ENCODE measurements at places on chromosomes 1 and 21.

- DNase-seq = no peak
These were observed 2.7 kb upstream of the KIF21B start for GRCh38 chr1:201026234-201026633.

GRCh38 chr1:86573763-86574484 is 27.0 kb downstream of the CLCA4 start:
- no peak for DNase-seq

GRCh38 chr1:158799689-158800088 is 18.7 kb upstream of the OR6N2 start:
- no peak for DNase-seq

DNA sequence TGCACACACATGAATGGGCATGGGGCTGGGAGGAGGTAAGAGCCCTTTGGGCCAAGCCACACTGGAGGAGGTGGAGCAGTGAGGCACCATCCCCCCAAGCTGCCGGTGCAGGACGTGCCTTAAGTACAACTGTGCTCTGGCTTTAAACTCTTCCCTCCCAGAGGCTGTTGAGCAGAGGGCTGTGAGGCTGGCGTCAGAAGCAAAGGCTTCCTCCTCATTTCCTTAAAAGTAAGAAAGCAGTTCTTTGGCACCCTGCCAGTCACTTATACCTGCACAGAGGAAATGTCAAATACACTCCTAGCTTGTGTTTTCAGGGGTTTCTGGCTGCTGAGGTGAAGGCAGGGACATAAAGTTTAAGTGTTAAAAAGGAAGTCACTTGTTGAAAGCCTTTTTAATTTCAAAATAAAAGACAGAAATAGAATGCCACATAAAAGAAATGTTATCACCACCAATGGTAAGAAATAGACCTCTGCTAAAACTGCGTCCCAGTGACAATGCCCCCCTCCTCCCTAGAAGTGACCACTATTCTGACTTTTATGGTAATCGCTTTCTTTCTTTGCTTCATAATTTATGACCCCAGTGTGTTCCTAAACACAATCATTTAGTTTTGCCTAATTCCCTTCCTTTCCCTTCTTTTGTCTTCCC is 33.0 kb downstream of the LAMC2 start:
- no peak for DNase-seq

DNA sequence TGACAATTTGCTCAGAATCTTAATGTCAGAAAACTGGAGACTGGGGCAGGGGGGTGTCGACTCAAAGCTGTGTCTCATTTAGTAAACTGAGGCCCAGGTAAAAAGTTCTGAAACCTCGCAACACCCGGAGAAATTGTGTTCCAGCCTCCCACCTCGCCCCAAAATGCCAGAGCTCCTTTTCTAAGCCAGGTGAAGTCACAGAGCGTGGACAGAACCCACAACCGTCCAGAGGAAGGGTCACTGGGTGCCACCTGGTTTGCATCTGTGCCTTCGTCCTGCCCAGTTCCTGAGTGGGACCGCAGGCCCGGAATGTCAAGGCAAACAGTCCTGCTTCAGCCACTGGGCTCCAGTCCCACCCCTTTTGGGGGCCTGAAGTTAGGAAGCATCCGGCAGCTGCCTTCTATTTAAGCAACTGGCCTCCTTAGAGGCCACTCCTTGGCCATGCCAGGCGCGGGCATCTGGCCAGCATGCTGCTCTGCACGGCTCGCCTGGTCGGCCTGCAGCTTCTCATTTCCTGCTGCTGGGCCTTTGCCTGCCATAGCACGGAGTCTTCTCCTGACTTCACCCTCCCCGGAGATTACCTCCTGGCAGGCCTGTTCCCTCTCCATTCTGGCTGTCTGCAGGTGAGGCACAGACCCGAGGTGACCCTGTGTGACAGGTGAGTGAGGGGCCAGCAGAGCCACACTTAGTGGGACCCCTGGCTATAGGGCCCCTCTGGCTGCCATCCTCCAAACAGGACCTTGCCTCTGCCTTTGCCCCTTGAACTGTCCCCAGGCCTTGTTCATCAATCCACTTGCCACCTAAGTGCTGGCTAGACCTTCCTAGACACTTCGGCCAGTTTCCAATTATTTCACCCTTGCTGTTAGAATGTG is at the start of gene TAS1R1:
Gene TAS1R1, plus strand, starts transcription at position 401 of the 872 bp plus-strand sequence. Its CDS starts 67 bp downstream, at position 468.
- no peak for DNase-seq

GRCh38 chr1:200267937-200268336 is 141.9 kb downstream of the ZNF281 start:
- no peak for DNase-seq

GRCh38 chr1:23556635-23557470 is 2.4 kb downstream of the ID3 start:
- no peak for DNase-seq

GRCh38 chr1:170743083-170743482 is 79.2 kb downstream of the PRRX1 start:
- DNase-seq = no peak

DNA sequence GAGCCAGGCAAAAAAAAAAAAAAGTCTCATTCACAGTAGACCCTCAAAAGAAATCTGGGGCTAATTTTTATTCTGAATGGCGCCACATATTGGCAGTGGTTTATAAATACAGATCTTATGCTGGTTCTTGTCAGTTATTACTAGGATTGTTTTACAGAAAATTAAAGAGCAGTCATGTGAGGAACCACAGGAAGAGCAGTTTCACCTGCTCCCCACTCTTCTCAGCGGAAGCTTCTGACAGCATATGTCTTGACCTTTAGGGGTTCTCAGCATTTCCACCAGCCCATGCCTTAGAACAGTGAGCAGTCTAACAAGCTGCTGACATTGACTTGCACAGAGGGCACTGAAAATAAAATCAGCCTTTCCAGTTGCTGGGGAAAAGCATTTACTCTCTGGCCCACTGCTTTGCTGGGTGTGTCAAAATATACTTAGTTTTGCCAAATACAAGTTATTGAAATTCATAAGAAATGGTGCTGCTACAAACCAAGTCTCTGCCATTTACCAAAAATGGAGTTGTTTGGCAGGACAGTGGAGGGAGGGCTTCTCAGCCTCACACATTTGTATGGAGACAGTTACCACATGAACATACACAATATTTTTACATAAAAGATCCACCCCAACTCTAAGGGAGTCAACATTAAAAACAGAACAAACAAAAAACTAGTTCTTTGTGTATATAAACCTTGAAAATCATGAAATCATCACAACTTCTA is 144.2 kb downstream of the SYT2 start:
- DNase-seq = no peak

All from T-helper 17 cell (primary cell).